ENCODE measurements at places on chromosomes 1 and 21. TPM values are rescaled to one million over a fixed set of nuclear protein-coding genes. Genes with fewer than 3 reads are reported as not detected.

Gene DISP3
- total RNA-seq: 0.09 TPM

Gene DNAJC28
- total RNA-seq: 2.8 TPM

Gene PTPN7
- total RNA-seq: 9.3 TPM

Gene SLC2A1
- total RNA-seq: 142 TPM

Gene KIF21B
- total RNA-seq: 4.9 TPM

Gene TLCD4
- 24.4 TPM for total RNA-seq

Gene LCE1E
- total RNA-seq: not detected

Gene SHISAL2A
- 3.2 TPM for total RNA-seq

Gene S100A7
- total RNA-seq: not detected

All from mucosa of gallbladder (tissue), 1 donor.